ENCODE measurements at places on chromosomes 12 and 14.

GRCh38 chr14:74015176-74015575 lies 3.9 kb downstream of the ENTPD5 start:
- no peak for DNase-seq

DNA sequence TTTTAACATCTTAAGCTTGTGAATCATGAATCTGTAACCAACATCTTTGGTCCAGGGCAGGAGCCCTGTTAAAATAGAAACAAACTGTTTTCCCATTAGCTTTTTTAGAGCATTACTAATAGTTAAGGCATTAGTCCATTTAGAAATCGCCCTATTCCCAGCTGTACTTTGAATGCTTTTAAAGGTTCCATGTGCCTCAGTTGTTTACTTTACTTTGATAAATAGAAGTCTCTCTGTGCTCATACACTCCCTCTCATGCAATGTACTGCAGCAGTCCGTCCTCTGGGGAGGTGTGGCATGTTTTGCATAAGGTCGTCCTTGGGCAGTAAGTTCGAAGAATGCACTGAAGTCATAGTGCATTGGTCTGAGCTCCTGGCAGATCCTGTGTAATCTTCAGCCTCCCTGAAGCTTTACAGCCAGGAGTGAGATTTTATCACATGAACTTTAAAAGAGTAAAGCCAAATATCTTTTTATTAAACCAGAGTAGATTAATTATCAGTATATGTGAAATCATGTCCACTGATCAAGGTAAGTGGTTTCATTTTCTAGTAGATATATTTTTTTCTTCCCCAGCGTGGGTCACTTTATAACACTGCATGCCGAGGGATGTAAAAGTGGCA lies 134.7 kb downstream of the FGD4 start:
- DNase-seq: peak; percentile 37

DNA sequence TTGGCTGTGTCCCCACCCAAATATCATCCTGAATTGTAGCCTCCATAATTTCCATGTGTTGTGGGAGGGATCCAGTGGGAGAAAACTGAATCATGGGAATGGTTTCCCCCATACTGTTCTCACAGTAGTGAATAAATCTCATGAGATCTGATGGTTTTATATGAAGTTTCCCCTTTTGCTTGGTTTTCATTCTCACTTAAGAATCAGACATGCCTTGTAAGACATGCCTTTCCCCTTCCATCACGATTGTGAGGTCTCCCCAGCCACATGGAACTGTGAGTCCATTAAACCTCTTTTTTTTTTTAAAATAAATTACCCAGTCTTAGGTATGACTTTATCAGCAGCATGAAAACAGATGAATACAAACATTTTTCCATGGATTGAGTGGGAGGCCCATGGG lies 652.9 kb downstream of the ETNK1 start:
- no peak for DNase-seq

DNA sequence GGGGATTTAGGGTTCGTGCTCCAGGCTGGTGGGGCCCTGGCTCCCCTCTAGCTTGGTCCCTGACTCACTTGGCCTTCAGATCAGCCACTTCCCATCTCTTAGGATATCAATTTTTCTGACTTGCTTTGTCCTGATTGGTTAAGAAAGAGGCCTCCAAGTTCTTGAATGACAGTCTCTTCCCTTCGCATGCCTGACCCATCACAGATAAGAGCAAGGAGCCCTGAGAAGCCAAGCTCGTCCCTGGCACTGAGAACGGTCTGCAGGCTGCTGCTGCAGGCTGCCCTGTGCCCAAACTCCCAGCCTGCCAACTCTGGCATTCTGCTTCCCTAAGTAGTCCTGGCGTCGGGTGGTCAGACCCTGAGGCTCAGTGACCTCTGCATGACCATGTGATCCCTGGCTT lies 794 bp upstream of the LRTM2 start:
- no peak for DNase-seq
